ENCODE measurements at places on chromosomes 1 and 21. TPM values are rescaled to one million over a fixed set of nuclear protein-coding genes. Genes with fewer than 3 reads are reported as not detected.

- DNase-seq, result no peak
These were observed 457.7 kb upstream of the ADAMTS5 start for GRCh38 chr21:27424601-27425000.

GRCh38 chr1:234618737-234619049 is 8.7 kb upstream of the IRF2BP2 start:
- no peak for DNase-seq

GRCh38 chr1:204931768-204932572 is 61.3 kb downstream of the NFASC start:
- no peak for DNase-seq

IFI44 gene
- 1.3 TPM for total RNA-seq

DNA sequence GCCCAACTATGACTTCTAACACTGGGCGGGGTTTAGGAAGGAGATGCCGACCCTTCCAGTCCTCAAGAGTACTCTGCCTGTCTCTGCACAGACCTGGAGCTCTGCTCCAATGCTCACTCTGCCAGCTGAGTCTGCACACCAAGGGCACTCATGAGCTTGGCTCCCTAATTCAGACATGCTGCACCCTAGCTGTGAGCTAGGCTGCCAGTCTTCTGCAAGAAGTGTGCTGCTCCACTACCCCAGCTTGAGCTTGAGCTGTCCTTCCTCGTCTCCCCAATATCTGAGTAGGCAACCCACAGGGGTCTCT is 13.2 kb downstream of the TP53BP2 start:
- DNase-seq, result no peak

DNA sequence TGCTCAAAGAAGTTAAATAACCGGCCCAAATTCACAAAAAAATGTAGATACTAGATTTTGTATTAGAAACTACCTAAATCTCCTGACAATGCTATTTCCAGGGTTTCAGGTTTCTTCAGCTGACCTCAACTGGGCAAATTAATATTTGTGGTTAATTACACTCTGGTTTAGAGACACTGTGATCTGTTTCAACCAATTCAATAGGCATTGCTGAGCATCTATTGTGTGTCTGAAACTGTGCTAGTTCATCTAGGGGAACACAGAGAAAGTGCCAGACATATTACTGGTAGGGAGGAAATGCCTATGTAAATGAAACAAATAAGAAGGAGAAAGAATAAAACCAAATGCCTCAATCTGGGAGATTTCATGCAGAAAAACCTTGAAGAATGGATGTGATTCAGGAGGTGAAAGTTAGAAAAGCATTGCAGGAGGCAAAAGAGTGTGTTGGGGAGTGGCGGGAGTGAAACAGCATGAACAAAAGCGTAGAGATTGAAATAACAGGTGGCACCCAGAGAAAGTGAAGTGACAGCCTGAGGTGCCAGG is 51.3 kb upstream of the IVNS1ABP start:
- DNase-seq, result no peak

DNA sequence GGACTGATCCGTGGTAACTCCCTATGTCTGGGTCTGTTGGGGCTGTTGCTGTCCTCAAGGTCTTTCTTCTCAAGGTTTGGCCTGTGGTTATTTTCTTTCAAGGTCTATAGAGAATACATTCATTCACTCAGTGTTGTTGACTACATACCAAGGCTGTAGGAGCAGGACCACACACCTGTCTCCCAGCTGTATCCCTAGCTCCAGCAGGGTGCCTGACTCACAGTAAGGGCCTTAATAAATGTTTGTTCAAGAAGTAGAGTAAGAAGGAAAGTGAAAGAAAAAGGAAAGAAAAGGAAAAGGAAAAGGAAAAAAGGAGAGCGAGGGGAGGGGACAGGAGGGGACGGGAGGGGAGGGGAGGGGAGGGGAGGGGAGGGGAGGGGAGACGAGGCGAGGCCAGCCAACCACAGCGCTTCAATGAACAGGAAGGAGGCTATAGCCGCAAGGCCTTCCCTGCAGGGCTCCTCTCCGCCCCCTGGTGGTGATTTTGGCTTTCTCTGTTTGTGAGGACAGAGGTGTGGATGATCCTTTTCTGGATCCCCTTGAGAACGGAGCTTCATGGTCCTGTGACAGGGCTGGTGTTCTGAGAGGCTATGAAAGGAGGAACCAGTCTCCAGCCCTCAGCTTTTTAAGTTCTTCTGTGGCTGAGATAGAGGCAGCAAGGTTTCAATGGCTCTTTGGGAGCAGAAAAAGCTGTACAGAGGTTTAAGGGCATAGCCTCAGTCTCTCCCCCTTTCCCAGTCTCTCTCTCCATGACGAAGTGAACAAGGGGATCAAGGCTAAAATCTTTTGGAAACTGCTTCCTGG is 30.6 kb upstream of the LCE5A start:
- DNase-seq, result no peak

DNA sequence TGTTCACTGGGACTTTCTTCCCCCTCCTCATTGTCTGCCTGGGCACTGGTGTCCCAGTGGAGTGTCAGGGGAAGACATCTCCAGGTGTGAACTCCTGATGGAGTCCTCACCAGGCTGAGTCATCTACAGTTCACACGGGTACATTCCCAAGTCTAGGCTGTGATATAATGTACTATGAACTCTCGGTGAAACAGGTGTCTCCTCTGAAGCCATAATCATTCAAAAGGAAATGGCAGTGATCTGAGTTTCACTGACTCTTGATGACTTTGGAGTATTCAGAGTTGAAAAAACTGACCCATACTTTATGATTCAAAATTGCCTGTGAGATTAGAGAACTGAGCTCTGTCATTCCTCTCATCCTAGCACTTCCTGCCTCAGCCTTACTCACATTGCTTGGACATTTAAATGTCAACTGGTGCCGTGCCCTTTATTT is 9.1 kb downstream of the LAMC2 start:
- no peak for DNase-seq

CYP4X1 gene
- not detected for total RNA-seq

DNA sequence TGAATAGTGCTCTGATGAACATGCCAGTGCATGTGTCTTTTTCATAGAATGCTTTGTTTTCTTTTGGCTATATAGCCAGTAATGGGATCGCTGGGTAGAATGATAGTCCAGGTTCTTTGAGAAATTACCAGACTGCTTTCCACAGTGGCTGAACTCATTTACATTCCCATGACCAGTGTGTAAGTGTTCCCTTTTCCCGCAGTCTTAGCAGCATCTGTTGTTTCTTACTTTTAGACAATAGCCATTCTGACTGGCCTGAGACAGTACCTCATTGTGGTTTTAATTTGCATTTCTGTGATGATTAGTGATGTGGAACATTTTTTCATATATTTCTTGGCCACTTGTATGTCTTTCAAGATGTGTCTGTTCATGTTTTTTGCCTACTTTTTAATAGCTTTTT is 784.5 kb downstream of the USP25 start:
- no peak for DNase-seq

GRCh38 chr1:78171736-78172590 is 126.2 kb downstream of the GIPC2 start:
- DNase-seq, result no peak

TMEM269 gene
- not detected for total RNA-seq

GRCh38 chr1:240027059-240027462 is 64.6 kb upstream of the FMN2 start:
- DNase-seq, result no peak

GRCh38 chr1:6614019-6614928 is 743 bp downstream of the PHF13 start:
- no peak for DNase-seq

GRCh38 chr1:62897788-62898187 is 113.9 kb downstream of the ATG4C start:
- no peak for DNase-seq

DNA sequence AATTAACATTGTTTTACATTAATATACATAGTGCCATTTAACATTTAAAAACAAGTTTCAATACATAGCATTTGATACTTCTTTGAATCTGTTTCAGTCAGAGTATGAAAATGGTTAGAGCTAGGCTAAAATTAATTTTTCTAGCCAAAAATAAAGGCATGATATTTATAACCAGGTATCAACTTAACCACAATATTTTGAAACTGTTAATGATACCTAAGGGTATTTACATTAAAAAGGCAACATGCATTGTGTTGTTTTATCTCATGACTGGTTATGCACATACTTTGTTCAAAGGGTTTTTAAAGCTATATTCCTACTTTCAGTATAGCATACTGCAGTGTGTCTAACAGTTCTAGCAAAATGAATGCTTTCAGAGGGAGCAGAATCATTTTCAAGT is 130.0 kb downstream of the HS2ST1 start:
- DNase-seq, result no peak

DNA sequence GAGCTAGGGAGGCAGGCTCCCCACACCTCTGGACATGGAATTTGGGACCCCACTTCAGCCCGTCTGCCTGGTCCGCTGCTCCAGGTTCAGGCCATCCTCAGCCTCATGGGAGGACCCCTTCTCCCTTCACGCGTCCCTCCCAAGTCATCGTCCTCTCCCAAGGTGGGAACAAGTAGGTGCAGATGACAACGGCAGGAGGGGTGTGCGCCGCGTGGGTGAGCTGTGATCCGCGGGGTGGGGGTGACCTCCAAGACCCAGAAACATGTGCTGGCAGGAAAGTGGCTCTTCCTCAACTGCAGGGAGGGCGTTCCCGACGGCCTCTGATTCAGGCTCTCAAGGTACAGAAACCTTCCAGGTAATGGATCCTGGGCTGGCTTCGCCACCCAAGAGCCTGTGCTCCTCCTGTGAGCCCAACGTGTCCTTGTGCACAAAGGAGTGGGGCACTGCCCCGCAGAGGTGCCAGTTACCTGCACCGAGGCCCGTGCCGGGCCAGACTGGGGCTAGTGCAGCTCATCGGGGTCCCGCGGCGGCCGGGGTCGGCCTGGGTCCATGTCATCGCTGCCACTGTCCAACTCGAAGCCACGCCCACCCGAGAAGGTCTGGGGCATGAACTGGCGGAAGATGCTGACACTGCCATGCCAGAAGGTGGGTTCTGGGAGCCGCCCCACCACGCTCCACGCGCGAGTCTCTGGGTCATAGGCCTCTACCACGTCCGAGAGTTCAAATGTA is 9.6 kb downstream of the KLHL21 start:
- no peak for DNase-seq

GRCh38 chr1:180754453-180754852 is 122.6 kb downstream of the XPR1 start:
- DNase-seq, result no peak

TCP10L gene
- under 0.01 TPM for total RNA-seq

- DNase-seq, result no peak
These were observed 169.4 kb downstream of the GABPA start for GRCh38 chr21:25904044-25904695.
